Heart right ventricle (tissue), 16 donors: ENCODE measurements at places on chromosomes 16 and 17. TPM values are rescaled to one million over a fixed set of nuclear protein-coding genes. Genes with fewer than 3 reads are reported as not detected.

TSPAN10 gene
- 0.19 TPM for total RNA-seq

TP53TG3B gene
- not detected for total RNA-seq

TMC5 gene
- 0.13 TPM for total RNA-seq

RNF222 gene
- not detected for total RNA-seq

KRT25 gene
- total RNA-seq: not detected

TNFRSF13B gene
- not detected for total RNA-seq

KCNH6 gene
- total RNA-seq: 0.11 TPM

NKD1 gene
- 0.66 TPM for total RNA-seq

KRT20 gene
- not detected for total RNA-seq

HAP1 gene
- not detected for total RNA-seq

ABAT gene
- 3.7 TPM for total RNA-seq

PSME3IP1 gene
- total RNA-seq: 62.1 TPM

SPAG5 gene
- total RNA-seq: 0.57 TPM

SLC4A1 gene
- 0.39 TPM for total RNA-seq

CCL3 gene
- 12.3 TPM for total RNA-seq

CNGB1 gene
- not detected for total RNA-seq

- DNase-seq: no peak
These were observed 11.3 kb upstream of the TSPOAP1 start for GRCh38 chr17:58339755-58340404.

GRCh38 chr17:5467416-5467815 is 1.4 kb downstream of the DHX33 start:
- no peak for DNase-seq

DNA sequence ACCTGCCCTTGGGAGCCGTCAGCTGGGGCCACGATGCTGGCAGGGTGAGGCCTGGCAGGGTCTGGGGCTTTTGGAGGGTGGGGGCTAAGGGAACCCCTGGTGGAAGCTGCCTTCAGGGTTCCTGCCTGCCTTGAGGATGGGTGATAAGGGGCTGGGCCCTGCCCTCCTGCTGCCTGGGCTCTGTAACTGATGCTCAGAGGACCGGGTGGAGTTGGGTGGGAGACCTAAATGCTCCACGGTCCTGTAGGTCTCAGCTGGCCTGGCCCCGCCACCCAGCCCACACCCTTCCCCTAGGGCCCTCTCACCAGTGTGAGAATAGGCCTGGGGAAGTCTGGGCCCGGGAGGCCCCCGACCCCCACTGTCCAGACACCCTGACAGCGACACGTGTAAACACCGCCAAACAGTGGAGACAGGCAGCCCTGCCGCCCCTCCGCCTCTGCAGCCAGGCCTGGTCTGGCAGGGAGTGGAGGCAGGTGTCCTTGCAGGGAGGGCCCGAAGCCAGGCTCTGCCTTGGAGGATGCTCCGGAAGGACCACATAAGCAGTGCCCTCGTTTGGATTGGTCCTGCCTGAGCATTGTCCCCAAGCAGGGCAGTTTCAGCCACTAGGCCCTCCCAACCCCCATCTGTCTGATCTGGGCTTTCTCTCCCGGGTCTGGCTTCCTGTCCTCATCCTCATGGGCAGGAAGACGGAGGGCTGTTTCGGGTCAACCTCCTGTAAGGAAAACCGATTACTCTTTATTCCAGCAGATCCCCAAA is 6.5 kb upstream of the BAHCC1 start:
- no peak for DNase-seq

DNA sequence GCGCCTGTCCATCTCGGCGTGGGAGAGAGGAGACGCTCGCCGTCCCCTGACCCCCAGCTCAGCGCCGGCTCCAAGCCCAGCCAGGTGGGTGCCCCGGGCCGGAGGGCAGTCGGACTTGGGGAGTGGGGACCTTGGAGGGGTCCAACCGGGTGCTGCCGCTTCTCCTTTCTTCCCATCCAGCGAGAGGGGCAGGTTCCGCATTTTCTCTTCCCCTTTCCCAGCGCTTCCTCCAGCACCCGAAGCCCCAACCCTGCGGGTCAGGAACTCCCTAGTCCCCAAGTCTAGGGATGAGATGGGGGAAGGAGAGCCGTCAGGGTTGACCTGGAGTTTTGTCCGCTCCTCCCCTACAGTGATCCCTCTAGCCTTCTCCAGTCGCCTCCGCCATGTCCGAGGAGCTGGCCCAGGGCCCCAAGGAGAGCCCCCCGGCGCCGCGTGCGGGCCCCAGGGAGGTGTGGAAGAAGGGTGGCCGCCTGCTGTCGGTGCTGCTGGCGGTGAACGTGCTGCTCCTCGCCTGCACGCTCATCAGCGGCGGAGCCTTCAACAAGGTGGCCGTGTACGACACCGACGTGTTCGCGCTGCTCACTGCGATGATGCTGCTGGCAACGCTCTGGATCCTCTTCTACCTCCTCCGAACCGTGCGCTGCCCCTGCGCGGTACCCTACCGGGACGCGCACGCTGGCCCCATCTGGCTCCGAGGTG is at the start of gene OTOP2:
TSS of gene OTOP2 (plus strand) at position 24 of the 699 bp plus-strand sequence. CDS start at position 384, 360 bp downstream.
- peak; percentile 25 for DNase-seq

DNA sequence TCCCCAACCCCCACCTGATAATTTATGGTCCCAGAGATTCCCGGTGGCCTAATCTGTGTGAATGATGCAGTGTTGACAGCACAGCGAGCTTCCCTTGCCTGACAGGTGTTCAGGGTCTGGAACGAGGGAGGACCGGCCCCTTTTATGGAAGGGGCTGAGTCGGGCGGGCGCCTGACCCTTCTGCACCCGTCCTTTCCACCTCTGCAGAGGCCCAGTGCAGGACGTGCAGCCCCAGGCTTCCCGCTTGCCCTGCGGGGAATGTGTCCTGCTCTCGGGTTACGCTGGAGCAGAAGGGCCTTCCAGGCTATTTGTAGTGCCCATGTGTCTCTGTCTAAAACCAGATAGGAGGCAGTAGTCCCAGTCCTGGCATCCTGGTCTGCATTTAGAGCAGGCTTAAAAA is 16.2 kb downstream of the SMTNL2 start:
- peak; percentile 71 for DNase-seq

DNA sequence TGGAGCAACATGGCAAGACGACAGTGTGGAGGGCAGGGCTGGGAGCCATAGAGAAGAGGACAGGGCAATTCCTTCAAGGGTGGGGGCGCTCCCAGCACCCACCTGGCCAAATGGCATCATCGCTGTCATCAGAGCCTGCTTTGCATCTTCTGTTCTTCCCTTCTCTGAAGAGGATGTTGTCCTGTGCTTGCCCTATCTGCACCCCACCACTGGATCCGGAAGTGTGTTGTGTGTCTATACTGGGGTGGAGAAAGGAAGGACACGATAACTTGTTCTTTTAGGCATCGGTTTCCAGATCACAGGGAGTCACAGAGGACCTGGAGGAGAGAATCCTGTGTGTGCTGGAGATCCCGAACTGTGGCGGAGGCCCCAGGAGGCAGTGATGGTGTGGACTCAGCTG is 25.7 kb upstream of the ANKRD40CL start:
- no peak for DNase-seq

GRCh38 chr17:29570521-29570920 is 2.0 kb downstream of the TP53I13 start:
- DNase-seq: no peak

DNA sequence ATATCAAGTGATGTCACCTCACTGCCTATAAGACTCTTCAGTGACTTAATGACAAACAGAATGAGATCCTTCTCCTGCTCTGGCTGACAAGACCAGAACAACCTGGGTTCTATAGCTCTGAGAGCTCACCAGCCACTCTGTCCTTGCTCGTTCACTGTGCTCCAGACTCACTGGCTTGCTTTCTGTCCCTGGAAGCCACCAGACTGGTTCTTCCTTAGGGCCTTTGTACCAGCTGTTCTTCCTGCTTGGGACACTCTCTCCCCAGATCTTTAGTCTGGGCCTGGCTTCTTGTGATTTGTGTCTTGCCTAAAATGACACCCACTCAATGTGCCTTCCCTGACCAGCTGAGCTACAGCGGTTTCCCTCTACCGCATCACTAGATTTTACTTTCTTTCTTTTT is 76.1 kb downstream of the FTO start:
- DNase-seq: no peak

GRCh38 chr16:31085873-31086628 is 2.7 kb downstream of the PRSS53 start:
- no peak for DNase-seq

DNA sequence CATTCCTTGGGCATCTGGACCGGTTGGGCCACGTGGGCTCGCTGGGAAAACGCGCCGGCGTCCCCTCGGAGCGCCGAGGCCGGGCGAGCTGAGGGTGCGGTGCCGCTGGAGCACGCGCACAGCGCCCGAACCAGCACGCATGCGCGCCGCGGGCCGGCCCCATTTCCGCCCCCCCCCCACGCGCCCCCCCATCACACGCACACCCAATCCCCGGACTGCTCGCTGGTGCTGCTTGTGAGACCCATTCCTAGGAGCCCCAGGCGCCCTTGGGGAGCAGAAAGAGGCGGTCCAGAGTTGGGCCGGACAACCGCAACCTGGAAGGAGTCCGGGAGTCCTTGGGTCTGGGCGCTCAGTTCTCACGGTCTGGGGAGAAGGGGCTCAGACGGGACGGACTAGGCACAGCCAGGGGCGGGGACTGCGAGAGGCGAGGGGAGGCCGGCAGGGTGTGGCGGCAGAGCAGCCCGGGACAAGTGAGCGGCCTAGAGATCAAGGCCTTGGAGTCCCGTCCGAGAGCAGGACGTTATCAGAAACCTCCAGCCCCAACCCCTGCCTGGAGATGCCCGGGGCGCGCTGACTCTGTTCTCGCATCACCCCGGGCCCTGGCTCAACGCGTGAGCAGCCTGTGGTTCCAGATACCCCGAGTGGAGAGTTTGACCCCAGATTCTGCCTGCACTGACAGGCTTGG is 6.0 kb upstream of the CBX8 start:
- no peak for DNase-seq

GRCh38 chr17:6488008-6488539 is 43.8 kb downstream of the PIMREG start:
- DNase-seq: no peak

DNA sequence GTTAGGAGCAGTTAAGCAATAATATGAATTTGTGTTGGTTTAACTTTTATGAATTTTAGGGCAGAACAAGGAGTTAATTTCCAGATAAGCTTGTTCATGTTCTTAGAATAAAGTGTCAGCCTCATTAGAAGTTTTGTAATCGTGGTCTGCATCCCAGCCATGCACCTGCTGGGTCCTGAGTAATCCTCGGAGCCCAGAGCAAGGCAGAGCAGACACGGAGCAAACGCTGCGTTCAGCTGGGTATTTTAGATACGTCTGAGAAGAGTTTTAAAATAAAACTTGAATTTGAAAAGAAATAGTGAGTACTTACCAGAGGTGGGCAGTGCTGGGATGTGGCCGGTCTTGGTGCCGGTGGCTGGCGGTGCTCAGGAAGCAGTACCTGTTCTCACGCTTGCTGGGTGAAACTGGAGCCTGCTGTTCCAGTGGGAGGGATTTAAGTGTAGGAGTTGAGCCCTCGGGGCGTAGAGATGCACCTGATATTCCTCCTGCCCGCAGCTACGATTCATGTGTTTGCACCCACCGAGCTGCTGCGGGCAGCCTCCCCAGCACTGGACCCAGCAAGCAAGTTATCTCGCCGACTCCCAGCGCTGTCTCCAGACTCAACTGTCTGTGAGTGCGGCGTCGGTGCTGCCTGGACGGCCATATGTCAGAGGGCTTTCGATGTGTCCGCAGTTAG is at the start of gene ZNF750:
TSS of gene ZNF750 (minus strand) at position 406 of the 676 bp plus-strand sequence. CDS start 7,568 bp downstream, outside the sequence.
- no peak for DNase-seq

DNA sequence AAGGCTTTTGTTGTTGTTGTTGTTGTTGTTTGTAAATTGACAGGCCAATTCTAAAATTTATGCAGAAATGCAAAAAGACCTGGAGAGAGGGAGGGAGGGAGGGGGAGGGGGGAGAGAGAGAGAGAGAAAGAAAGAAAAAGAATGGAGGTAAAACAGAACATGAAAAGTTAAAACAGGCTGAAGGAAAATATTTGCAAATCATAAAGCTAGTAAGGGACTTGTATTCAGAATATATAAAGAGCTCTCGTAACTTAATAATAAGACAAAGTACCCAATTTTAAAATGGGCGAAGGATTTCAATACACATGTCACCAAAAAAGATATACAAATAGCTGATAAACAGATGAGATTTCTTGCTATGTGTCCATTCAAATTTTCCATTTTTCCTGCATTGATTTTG is 15.4 kb downstream of the TNRC6C start:
- no peak for DNase-seq

GRCh38 chr17:16439303-16439791 is 24.0 kb downstream of the TRPV2 start:
- DNase-seq: no peak

- no peak for DNase-seq
These were observed 45.9 kb upstream of the HS3ST3A1 start for GRCh38 chr17:13647543-13648021.

GRCh38 chr16:69057400-69058378 is 47.8 kb upstream of the HAS3 start:
- no peak for DNase-seq

DNA sequence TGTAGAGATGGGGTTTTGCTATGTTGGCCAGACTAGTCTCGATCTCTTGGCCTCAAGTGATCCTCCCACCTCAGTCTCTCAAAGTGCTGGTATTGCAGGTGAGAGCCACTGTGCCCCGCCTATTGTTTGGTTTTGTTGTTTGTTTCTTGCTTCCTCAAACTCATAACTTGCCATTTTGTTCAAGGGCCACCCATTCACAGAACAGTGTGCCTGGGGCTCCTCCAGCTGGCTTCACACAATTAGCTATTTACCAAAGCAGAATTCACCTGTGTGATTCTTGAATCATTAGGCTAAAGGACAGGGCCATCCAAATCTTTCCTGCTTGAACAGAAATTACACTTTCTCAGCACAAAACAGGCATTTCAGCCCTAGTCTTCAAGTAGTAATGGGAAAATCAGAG is 7.2 kb downstream of the ABHD15 start:
- no peak for DNase-seq
